ENCODE measurements at places on chromosomes 2 and 18. TPM values are rescaled to one million over a fixed set of nuclear protein-coding genes. Genes with fewer than 3 reads are reported as not detected.

DNA sequence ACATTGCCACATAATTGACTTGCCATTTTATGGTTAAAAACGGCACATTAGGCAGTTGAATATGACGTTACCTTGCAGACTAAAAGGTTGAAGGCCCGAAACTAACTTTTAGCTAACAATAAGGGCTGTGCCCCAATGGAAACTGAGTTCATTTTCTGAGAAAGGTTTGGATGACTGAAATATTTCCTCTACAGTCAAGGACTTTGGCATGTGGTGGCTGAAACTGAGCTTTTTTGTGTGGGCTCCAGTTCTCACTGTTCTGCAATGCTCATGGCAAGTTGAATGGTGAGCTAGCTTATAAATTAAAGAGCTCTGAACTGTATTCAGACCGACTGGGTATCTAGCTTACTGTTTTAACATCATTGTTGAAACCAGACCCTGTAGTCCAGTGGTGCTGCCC, 23.8 kb upstream of the TXNDC2 start:
- no peak for DNase-seq

DNA sequence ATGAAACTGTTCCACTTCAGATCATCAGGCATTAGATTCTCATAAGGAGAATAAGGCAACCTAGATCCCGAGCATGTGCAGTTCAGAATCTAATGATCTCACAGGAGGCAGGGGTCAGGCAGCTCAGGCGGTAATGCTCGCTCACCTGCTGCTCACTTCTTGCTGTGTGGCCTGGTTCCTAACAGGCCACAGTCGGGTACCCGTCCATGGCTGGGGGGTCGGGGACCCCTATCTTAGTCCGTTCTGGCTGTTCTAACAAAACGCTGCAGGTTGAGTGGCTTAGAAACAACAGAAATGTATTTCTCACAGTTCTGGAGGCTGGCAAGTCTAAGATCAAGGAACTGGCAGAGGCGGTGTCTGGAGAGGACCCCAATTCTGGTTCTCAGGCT, 79.2 kb downstream of the ASB1 start:
- DNase-seq = no peak

DNA sequence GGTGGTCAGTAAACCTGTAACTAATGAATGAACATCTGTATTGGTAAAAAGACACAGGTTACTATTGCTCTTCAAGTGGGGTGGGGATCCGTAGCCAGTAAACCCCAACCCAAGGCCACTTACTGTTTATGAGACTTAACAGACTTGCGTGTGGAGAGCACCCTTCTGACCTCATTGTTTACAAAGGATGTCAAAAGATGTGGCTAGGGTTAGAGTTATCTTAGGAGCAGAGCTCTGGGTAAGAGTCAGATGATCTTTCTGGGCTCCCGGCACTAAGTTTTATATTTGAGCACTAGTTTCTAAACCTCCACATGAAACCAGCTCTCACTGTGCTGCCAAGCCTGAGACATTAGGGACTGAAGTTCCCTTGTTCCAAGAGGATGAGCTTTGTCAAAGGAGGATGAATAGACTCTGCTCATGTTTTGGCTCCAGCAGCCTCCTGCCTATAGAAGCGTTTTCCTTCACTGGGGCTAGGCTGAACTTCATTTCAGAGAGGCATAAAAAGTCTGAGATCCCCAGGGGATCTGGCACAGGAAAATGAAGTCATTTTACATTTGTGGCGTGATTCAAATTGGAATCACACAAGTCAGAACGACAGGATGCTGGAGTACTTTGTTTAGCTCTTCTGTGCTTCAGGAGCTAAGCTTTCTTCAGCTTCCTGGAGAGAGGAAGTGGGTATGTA, 403.1 kb upstream of the TRIB2 start:
- no peak for DNase-seq

DNA sequence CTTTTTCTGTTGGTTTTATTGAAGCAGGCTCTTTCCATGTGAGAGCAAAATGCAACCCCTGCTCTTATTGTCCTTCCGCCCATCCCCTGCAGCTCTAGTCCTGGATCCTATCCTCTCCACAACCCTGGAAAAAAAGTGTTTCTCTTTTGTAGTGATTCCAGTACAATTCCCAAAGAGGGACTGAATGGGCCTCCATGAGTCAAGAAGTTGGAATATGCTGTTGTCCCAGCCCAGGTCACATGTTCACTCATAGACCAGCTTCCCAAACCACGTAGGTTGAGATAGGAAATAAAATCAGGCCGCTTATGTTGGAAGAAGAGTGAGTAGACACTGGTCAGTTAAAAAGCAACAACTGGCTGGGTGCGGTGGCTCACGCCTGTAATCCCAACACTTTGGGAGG, 39.4 kb downstream of the CPO start:
- DNase-seq = no peak

- no peak for DNase-seq
These were observed 710.6 kb upstream of the ZEB2 start for GRCh38 chr2:145230546-145230945.

GRCh38 chr2:106332054-106332453, 136.2 kb downstream of the RGPD3 start:
- DNase-seq = no peak

DNA sequence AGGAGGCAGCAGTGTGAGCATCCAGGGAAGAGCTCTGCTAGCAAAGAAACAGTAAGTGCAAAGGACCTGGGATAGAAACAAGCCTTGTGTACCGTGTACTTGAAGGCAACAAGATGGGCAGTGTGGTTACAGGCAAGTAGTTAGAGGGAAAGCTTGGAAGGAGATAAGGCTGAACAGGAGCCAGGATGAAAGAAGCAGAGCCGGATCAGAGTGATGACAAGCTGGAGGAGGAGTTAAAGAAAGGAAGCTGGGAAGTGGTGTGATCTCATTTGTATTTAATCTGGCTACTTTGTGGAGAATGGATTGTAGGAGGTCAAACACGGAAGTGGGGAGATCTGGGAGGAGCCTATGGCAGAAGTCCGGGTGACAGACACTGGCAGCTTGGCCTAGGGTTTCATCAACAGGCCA, 44.7 kb upstream of the VPS54 start:
- no peak for DNase-seq

DNA sequence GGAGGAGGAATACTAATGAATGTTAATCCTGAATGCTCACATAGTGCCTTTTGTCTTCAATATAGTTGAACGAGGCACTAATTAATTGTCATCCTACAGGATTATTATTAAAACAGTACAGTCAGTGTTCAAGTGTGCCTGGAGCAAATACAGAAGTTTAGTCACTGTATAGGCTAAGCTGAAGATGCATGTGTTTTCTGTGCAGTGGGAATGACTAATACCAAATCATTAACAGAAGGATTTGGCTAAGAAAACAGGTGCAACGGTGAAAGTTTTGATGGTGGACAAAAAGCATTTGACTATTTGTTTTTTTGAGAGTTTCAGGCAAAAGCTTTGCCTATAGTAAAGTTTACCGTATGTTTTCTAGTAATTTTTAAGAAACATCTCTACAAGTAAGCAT, 62.8 kb downstream of the DCC start:
- DNase-seq = no peak

- no peak for DNase-seq
These were observed 2.9 kb upstream of the IL1F10 start for GRCh38 chr2:113064898-113065297.

DNA sequence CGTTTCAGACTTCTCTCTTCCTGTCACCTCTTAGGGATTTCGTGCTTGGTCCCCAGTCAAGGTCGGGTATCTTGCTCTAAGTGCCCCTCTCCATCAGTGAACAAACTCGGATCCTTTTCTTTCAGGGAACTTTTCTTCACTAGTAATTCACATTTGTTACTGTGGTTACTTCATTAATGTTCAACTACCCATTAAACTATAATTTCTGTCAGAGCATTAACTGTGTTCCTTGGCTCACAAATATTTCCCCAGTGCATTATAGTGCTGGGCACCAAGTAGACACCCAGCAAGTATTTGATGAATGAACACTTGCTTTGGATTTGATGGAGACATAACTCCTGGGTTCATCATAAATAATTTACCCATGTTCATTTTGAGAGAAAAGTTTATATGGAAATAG, 209.7 kb upstream of the KCNJ3 start:
- no peak for DNase-seq

- DNase-seq = no peak
These were observed 254.3 kb downstream of the LRRTM1 start for GRCh38 chr2:80050246-80050645.

MC4R gene
- total RNA-seq = not detected

SOS1 gene
- total RNA-seq = 28.7 TPM

CYRIA gene
- total RNA-seq = 0.13 TPM

RNF25 gene
- total RNA-seq = 40.4 TPM

LIMS3 gene
- total RNA-seq = 2.6 TPM

SYT4 gene
- total RNA-seq = not detected

RAMP1 gene
- total RNA-seq = 17.6 TPM

SDC1 gene
- 93.0 TPM for total RNA-seq

All from Panc1 (cell line).